ENCODE measurements at places on chromosomes 11 and 22.

- DNase-seq, result no peak
These were observed 5.7 kb downstream of the PIK3IP1 start for GRCh38 chr22:31286360-31287255.

- no peak for DNase-seq
These were observed 28.5 kb downstream of the MN1 start for GRCh38 chr22:27772984-27773498.

DNA sequence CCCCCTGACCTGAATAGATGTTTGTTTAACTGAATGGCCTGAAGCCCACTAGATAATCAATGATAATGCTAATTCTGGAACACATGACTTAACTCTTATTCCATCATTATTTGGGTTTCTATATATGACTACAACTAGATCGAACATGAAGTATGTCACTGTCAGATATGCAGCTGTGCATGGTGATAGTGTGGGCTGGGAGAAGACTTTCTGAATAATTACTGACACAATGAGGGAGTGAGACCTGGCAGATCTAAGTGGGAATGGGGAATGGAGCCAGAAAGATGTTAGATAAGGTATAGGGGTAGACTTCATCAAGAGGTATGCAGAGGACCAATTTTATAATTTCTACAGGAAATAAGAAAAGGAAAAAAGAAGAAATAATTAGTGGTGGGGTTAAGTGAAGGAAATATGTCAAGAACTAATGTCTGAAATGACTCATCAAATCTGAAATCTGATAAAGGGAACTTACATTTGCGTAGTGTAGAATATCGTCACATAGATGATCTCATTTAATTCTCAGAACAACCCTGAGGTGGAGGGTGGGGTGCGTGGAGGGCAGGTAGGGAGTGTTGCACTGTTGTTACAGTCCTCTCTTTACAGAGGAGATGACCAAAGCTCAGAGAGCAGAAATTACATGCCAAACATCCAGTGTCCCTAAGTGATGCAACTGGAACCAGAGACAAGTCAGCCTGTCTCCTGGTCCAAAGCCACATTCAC lies 68.2 kb upstream of the EED start:
- DNase-seq, result no peak

DNA sequence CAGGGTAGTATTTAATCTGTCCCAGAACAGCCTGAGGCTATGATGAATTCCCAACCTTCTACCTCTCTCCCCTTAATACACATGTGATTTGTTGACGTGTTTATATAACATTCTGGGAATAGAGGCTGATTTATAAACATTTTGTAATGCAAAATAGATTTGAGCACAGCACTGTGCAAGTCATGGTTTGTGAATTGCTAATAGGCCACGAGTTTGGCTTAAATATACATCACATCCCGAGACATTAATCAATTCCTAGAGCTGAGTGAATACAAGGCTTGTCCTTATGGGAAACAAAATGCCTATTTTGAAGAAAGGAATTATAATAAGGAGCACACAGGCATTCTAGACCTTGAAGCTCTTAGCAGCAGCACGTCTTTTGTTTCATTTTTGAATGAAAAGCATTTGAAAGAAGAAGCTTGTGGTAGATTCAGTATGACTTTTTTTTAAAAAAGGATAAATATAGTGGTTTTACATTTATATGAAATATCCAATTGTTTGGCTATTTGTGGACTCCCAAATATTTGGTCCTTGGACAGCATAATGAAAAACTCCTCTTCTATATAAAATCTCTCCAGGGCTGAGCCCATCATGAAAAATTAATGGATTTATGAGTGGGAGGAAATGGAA lies 116.4 kb downstream of the SLC17A6 start:
- DNase-seq, result no peak

DNA sequence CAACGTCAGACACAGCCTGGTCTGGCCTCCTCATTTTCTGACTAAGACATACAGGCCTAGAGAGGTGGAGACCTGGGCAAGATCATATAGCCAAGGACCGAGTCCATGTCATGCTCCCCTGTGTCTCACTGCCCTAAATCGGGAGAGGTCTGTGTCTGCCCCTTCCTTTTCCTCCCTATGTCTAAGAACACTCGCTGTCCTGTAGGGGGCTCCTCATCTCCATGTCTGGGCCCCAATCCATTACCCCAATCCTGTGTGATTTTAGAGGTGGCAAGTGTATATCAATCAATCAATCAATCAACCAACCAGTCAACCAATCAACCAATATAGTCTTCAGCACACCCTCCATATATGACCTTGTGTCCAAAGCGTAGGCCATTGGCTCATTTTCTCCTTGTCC lies 125.7 kb downstream of the KIRREL3 start:
- no peak for DNase-seq

- DNase-seq, result no peak
These were observed 47.6 kb downstream of the FAM83F start for GRCh38 chr22:40042312-40042711.

DNA sequence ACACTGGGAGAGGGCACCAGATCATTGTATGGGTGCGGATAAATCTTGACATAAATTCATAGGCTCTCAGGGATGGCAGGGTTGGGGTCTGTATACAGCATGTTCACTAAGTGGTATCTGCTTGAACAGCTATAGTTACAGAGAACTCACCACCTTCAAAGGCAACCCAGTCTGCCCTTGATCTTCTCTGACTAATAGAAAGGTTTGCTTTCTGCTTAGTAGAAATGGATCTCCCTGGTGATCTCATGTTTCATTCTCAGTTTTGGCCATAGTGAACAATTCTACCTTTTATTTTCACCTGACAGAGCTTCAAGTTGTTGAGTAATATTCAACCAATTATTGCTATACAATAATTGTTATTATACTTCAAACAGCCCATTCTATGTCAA lies 32.4 kb downstream of the CNTF start:
- no peak for DNase-seq

GRCh38 chr11:94897330-94897768 lies 76.0 kb downstream of the CWC15 start:
- DNase-seq, result peak; percentile 31

- DNase-seq, result no peak
These were observed 13.6 kb downstream of the MRPL21 start for GRCh38 chr11:68889948-68890446.

GRCh38 chr11:107908211-107908610 lies 20.0 kb upstream of the RAB39A start:
- DNase-seq, result no peak

DNA sequence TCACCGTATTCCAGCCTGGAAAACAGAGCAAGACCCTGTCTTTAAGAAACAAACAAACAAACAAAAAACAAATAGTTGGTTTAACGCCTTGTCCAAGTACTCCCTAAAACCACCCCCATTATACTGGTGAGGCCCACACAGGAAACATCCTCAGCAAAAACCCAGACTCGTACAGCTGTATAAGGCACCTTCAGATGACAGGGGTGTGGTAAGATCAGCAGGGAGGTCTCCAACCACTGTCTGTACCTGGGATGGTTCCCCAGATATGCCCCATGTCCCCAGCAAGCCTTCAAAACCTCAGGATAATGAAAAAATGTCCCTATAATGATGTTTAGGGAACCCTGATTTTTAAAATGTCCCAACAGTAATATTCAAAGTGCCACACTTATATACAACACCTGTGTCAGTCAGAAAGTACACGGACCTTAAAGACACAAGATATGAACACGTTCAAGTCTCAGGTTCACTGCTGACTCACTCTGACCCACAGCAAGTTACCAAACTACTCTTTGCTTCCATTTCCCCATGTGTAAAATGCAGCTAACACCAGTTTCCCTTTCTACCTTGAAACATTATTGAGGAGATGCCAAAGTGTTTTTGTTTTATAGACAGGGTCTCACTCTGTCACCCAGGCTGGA lies 9.3 kb downstream of the SF3A1 start:
- no peak for DNase-seq

DNA sequence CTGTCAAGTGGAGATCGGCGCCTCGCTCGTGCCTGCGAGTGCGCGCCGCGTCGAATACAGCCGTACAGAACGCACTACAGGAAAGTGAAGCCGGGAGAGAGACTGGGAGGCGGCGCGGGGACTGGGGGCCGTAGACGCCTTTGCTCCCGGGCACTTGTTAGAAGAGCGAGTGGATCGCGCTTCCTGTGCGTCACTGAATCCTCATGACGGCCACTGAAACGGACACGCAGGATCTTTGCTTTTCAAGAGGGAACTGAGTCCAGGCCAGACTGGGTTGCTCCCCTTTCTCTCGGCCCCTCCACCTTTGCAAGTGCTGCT lies 314 bp downstream of the RIC8A start:
- no peak for DNase-seq

GRCh38 chr22:37183432-37184379 lies 4.3 kb downstream of the C1QTNF6 start:
- peak; percentile 32 for DNase-seq

GRCh38 chr11:128503245-128503991 lies 83.9 kb downstream of the ETS1 start:
- DNase-seq, result no peak

- no peak for DNase-seq
These were observed 6.1 kb upstream of the FOLR3 start for GRCh38 chr11:72129381-72129780.

- DNase-seq, result no peak
These were observed 558.5 kb downstream of the MIAT start for GRCh38 chr22:27215871-27216270.

GRCh38 chr11:1262172-1263006 lies 39.5 kb downstream of the MUC5B start:
- peak; percentile 98 for DNase-seq

- DNase-seq, result no peak
These were observed 4.7 kb upstream of the SLC22A12 start for GRCh38 chr11:64586366-64586765.

DNA sequence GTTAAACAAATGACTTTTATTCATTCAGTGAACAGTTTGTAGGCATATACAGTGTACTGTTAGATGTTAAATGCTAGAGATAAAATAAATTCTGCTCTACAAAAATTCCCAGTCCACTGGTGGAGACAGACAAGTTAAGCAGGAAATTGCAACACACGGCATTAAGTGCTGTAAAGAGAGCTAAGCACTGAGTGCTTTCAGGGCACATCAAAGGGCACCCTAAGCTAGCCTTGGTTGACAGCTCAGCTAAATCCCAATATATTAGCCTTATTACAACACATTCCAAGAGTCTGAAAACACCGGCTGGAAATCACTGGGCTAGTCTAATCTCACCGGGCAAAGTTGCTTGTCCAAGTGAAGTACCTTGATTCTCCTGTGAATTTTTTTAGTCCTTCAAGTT lies 55.1 kb downstream of the NOX4 start:
- no peak for DNase-seq

- DNase-seq, result no peak
These were observed 93.3 kb downstream of the SGSM3 start for GRCh38 chr22:40463683-40464082.

DNA sequence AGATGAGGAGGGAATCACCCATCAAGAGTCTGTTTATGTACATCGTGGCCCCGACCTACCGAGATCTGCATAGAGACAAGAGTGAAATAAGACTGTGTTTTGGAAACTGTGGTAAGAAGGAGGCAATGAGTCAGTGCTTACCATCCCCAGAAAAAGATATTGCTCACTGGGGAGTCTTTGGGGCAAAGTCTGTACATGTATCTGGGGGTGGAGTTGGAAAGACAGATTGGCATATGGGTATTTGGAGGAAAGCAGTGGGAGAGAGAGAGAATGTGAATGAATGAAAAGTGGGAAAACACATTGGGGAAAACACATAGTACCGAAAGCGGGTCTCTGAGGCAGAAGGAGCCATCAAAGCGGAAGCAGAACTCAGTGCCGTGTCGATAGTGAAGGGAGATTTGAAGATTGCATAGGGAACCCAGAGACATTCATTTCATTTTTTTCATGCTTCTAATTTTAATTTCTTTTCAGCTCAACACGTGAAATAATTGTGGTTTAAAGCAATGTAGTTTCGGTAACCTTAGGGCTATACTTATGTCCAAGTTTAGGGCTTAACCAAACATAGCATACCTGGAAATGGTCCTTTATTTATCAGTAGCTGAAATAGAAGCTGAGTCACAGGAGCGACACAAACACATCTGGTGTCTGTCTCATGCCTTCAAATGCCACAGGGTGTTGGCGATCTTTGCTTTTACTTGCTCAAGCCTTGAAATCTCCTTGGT lies 98.6 kb upstream of the CD44 start:
- DNase-seq, result no peak

DNA sequence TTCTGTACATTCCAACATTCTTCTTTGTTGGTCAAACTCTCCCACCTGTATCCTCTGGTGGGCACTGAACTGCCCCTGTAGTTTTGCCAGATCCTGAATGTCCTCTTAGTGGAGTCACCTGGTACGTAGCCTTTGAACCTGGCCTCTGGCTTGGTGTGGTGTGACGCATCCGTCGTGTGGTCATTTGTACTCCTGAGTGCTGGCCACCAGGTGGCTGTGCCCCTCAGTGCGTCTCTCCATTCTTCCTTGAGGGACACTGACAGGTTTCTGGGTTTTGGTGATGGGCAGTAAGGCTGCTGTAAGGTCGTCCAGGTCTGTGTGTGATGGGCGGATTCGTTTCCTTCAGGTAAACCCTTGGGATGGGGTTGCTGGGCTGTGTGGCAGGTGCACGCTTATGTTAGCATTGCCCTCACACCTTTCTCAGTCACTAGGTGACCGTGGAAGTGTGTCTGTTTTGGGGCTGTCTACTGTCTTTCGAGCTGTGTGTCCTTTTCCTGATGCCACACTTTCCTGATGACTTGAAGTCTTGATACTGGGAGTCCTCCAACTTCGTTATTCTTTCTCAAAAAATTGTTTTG lies 13.6 kb upstream of the RANBP1 start:
- no peak for DNase-seq

DNA sequence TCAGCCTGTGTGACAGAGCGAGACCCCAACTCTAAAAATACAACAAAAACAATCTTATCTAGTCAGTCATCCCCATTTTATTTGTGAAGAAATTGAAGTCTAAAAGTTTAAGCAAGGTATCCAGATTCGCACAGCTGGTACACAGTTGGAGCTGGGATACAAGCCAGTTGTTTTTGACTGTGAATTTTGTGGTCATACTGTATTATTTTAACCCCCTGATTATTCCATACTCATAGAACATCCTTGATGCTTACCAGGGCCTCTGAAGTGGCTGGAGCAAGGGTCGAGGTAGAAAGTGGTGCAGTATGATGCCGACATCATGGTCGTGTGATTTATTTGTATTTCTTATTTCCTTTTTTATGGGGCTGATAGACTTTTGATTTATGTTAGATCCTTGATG lies 50.0 kb downstream of the BID start:
- DNase-seq, result no peak

DNA sequence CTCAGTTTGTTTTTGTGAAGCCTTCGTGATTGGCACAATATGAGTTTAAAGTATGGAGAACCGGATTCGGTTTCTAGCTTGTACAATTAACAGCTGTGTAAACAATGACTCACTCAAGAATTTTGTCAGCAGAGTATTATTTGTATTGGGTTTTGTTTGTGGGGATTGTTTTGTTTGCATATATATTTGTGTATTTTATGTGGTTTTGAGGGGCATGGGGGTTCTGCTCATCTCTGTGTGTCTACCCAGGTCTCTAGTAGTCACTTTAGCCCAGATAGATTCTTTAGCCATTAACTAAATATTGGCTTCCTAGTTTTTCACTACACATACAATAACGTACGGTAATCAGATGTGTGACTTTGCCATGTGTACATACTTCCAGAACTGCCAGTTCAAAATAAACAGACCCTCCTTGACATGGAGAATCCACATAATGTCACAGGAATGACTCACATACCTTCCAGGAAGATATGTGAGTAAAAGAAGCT lies 7.5 kb upstream of the MS4A7 start:
- no peak for DNase-seq

- DNase-seq, result peak; percentile 64
These were observed 109.6 kb downstream of the SCN3B start for GRCh38 chr11:123544631-123545375.

All from dorsolateral prefrontal cortex (tissue), 122 donors.